ENCODE measurements at places on chromosomes 6 and 20.

DNA sequence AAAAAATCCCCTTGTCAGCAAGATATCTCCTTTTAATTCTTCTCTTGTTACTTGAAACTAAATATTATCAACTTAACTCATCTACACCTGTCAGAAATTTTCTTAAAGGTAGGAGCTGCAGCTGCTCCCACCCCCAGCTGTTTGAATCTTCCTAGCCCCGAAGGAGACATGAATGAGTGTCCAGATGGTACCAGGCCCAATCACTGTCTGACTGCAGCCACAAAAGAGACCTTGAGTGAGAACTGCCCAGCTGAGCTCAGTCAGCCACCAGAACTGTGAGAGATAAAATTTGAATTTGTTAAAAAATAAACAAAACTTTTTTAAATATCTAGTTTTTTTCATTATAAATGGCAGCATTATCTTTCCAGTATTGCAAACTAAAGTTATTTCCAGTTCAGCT, 84.7 kb downstream of the PRSS35 start:
- DNase-seq: no peak

DNA sequence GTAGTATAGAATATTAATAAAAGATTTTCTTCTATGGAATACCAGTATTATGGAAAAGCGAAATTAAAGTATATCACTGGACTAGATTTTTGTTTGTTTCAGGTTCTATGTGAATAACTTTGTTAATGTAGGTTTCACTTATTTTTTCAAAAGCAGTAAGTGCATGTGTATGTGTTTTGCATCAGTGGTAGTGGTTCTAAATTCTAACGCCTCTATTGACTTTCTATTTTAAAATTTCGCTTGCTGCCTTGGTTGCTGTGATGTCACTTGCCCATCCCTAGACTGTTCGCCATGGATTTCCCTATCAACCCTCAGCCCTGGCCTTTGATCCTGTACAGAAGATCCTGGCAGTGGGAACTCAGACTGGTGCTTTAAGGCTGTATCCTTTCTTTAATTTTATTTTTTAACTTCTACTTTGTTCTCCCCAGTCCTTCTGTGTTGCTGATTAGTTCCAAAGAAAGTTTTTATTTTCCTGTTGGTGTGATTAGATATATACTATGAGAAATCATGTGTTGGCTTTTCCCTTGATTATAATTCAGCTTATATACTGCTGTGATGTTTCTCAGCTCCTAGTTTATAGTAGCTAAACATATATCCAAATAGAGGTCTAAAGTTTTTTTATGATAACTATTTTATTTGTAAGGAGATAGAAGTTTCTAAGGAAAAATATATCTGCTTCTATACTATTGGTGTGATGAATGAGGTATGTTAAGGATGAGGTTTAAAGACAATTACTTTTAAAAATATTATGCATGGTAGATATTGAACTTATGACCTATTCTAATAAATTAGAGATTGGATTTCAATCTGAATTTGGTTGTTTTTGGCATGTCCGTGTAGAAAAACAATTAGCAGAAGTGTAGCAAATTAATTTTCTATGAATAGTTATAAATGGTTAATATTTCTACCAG, 1.7 kb downstream of the STXBP5 start:
- no peak for DNase-seq

- DNase-seq: no peak
Observed at GRCh38 chr6:63573899-63574553, 1.7 kb downstream of the LOC128125822 start.

- DNase-seq: peak; percentile 51
Observed at GRCh38 chr20:4018023-4018748, 2.8 kb upstream of the RNF24 start.

DNA sequence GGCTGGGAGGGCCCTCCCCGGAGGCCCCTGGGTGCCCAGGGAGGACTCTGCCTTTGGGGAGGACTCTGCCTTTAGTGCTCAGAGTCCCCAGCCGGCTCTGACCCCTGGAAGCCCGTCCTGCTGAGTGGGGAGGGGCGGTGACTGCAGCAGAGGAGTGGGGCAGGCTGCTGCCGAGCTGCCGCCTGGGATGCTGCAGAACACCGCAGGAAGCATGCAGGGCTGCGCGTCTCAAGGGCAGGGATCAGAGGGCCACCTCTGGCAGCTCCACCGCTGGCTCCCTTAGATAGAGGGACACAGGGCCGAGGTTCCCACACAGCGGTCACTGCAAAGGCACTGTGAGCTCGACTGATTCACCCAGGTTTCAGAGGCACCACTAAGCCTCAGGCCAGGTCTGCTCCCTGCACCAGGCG, 82.2 kb upstream of the GATA5 start:
- no peak for DNase-seq

GRCh38 chr6:104653781-104654180, 205.9 kb downstream of the HACE1 start:
- no peak for DNase-seq

DNA sequence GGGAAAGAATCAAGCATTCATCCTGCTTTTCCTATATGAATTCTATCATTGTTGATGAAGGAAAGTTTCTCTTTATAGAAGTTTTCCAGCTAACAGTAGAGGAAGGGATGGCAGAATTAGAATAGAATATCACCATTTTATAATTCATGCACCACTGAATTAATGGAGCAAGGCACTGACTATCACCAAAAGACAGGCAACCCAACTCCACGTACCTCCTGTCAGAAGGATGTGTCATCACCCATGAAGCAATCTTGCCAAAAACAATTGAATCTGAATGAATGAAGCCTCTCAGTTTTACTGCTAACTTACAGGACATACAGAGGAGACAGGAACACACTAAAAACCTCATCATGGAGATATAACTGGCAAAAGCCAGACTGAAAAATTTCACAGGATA, 122.4 kb downstream of the NFATC2 start:
- DNase-seq: no peak

DNA sequence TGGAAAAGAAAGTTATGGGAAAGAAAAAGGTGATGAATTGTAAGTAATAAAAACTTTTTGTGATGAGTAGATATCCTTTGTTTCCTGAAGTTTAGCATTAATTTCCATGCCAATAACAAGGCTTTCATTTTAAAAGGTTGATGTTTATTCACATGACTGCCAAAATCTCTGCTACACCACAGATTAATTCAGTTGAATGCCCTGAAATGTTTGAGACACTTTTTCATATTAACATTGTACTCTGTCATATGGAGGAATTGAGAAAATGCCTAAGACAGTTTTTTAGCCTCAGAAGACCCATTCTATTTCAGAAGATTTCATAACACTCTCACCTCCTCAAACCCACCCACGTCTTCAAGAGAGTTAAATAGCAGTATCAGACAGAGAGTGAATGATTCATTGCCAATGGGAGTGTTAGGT, 115.5 kb downstream of the ADGRG6 start:
- DNase-seq: no peak

DNA sequence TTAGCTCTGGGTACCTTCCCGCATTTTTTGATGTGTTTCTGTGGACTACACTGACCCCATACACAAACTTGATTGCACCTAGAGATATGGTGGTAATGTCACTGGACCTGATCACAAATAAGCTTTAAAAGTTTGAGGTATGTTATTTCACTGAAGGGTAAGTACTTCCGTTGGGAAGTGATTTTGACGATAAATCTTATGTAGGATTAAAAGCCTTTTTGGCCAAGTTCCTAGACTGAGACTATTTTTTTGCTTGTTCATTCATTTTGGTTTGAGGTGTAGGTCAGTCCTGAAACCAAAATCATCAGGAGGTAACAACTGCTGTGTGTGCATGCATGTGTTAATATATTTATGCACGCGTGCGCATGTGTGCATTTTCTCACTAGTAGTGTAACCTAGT, 336.3 kb downstream of the TFAP2A start:
- no peak for DNase-seq

DNA sequence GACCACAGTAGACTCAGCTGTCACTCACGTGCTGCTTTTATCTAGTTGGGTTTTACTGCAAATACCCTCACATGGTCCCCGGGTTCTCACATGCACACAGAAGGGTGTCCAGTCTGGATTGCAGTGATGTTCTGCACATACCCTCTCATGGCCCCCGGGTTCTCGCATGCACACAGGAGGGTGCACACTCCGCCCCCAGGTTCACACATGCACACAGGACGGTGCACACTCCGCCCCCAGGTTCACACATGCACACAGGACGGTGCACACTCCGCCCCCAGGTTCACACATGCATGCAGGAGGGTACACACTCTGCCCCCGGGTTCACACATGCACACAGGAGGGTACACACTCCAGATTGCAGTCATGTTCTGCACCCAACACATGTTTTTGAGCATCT, 224.3 kb downstream of the ERMARD start:
- DNase-seq: no peak

DNA sequence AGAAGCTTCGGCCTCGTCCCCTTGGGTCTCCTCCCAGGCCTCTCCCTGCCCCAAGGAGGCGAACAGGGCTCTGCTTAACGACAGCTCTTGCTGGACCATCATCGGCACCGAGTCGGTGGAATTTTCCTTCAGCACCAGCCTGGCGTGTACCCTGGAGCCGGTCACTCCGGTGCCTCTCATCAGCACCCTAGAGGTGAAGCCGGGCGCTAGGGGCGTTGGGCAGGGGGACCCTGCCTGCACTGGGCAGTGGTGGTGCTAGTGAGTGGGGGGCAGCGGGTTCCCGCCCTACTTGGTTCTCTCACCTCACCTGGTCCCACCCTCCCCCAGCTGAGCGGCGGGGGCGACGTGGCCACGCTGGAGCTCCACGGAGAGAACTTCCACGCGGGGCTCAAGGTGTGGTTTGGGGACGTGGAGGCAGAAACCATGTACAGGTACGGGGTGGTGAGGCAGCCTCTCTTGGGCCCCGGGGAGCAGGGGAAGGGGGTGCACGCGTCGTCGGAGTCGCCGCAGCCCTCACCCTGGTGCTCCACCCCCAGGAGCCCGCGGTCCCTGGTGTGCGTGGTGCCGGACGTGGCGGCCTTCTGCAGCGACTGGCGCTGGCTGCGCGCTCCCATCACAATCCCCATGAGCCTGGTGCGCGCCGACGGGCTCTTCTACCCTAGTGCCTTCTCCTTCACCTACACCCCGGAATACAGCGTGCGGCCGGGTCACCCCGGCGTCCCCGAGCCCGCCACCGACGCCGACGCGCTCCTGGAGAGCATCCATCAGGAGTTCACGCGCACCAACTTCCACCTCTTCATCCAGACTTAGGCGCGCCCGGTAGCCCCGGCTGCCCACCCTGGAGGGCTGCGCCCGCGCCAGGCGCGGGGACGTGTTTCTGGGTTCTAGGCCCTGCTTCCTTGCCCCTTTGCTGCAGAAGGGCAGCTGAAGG, 8.3 kb upstream of the MATN4 start:
- DNase-seq: no peak

- no peak for DNase-seq
Observed at GRCh38 chr6:109672175-109672574, 18.8 kb downstream of the AK9 start.

GRCh38 chr6:73704260-73704659, 8.3 kb downstream of the CD109 start:
- DNase-seq: no peak

DNA sequence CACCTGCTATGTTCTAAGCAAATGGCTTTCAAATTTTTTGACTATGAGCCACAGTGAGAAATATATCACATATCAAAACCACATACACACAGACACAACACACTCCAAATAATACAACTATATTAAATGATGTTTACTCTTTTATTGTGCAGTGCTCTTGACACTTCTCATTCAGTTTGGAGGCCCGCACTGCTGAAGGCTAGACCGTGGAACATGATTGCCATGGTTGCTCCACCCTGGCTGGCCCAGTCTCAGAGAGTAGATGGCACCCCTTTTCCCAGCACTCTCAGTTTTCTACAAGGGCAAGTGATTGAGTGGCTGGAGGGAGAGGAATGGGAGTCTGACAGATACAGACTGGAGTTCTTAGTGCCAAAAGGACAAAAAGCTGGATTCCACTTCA, 86.9 kb downstream of the SH3BGRL2 start:
- no peak for DNase-seq

DNA sequence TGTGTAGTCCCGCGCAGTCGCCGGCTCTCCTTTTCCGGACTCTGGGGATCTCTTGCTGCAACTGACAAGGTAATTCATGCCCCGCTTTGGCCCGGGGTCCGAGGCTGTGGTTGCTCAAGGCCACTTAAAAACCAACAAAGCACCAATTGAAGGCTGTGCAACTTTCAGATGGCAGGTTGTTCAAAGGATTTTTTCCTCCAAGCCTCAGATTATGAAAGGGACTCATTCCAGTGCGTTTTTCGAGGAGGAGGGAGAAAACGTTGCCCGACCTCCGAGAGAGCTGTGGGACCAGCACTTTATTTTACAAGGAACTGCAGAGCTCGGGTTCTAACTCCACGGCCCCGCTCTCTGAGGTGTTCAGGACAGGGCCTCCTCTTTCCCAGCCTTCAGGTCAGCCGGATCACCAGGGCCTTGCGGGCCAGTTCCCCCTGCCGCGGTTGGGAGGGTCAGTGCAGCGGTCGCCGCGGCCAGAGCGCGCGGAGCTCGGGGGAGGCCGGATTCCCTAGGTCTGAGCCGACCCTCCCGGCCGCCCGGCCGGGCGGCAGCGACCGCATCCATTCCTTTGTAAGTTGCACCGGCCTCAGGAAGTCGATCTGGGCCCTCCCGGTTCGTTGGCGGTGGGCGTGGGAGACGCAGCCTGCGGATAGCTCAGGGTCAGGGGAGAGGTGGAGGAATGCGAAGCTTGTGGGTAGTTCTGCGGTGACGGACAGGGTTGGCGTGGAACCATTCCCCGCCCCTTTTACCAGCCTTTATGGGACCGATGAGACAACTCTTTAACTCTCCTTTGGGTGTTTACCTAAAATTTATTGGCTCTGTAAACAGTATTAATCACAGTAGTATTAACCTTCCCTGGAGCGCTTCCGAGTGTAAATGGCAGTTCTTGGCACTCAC, 1.6 kb downstream of the UTRN start:
- DNase-seq: peak; percentile 98

- DNase-seq: no peak
Observed at GRCh38 chr6:16851758-16852157, 90.5 kb upstream of the ATXN1 start.

GRCh38 chr6:53069427-53069826, 4.2 kb downstream of the FBXO9 start:
- no peak for DNase-seq

- no peak for DNase-seq
Observed at GRCh38 chr6:37068356-37069270, 63.2 kb downstream of the FGD2 start.

DNA sequence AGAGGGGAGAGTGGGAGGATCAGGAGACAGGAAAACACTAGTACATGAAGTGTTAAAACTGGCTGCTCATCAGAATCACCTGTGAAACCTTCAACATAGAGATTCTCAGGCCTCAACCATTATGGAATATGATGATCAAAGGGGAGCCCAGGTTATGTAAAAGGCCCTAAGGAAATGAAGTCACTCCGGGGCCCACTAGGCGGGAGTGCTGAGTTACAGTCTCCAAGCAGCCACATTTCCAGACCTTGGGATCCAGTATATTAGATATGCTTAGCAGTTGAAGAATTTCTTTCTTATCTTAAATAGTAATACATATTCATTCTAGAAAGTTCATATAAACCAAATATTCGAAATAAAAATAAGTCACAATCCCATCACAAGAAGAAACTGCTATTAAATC, 476.3 kb downstream of the PRKN start:
- DNase-seq: no peak

- DNase-seq: no peak
Observed at GRCh38 chr6:21005816-21006570, 471.7 kb downstream of the CDKAL1 start.

- no peak for DNase-seq
Observed at GRCh38 chr20:57749869-57750268, 40.1 kb upstream of the PMEPA1 start.
